ENCODE measurements at places on chromosomes 11 and 22.
A peak's percentile ranks its signal among the peaks of the same experiment; 100 is the strongest.

GRCh38 chr11:27158456-27159334 lies 118.1 kb downstream of the BBOX1 start:
- DNase-seq, result peak; percentile 87

- no peak for DNase-seq
These were observed 377.1 kb upstream of the B3GAT1 start for GRCh38 chr11:134789104-134789503.

DNA sequence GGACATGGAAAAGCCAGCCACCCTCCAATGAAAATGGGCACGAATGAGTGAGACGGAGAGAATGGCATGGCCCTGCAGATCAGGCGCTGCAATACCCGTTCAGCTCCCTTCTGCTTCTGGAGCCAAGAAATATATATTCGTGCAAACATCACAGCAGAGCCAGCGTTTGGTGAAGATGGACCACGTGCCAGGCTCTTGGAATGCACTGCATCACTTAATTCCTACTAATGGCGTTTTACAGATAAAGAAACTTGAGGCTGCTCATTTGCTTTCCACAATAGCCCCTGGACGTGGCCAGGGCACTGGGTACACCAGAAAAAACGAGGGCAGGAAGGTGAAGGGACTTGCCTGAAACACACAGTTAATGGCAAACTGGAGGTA lies 1.6 kb upstream of the FXYD2 start:
- no peak for DNase-seq

DNA sequence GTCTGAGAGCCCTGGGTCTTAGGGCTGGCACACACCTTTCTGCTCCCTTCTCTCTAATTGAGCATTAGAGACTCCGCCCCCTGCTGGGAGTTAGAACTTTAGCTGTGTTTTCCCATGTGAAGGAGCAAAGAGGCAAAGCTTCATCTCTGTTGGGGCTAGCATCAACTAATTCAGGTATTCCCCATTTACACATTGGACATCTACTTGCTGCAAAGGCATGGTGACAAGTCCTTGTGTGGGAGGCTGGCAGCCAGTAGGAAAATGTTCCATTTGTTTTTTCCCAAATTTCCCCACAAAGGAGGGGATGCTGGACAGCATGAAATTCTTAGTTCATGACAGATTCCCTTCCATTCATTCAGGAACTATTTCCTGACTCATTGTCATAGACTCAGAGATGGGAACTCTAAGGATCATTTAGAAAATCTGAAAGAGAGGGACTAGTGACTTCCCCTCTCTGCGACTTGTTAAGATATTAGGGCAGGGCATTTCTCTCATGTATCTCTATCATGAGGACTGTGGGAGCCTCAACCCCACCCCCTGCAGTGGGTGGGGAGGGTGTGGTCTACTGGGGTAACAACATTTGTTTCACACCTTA lies 3.6 kb downstream of the CD44 start:
- peak; percentile 80 for DNase-seq

DNA sequence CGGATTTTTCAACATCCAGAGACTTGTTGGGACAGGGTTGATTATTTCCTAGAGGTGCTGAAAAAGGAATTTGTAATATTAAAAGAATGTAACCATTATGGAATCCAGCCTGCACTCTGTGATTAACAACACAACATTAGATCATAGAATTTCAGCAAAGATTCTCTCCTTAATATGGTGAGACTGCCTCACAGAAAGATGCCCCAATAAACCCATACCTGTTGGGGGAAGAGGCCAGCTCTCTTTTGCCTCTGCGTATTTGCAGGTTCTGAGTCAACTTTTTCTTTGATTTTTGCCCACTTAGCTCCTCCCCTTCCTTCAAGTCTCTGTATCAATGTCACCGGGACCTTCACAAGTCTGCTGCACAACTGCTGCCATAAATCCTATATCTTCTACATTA lies 12.4 kb upstream of the MTMR3 start:
- DNase-seq, result no peak
